ENCODE measurements at places on chromosomes 3 and 15.

DNA sequence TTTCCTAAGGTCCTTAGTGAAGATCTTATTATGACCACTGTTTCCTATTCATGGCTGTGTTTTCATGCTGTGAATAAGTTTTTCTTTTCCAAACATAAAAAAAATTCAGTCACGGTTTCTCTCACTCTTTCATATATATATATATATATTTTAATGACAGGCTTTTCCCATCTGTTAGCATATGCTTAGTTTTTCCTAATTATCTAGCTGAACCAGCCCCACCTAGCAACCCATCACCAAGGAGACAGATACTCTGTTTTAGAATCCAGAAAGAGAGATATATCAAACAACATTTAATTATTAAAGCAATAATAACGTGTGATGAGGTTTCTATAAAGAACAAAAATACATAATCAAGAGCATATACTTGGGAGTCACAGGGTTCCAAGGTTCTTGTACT lies 58.3 kb downstream of the TMCC1 start:
- DNase-seq = no peak

DNA sequence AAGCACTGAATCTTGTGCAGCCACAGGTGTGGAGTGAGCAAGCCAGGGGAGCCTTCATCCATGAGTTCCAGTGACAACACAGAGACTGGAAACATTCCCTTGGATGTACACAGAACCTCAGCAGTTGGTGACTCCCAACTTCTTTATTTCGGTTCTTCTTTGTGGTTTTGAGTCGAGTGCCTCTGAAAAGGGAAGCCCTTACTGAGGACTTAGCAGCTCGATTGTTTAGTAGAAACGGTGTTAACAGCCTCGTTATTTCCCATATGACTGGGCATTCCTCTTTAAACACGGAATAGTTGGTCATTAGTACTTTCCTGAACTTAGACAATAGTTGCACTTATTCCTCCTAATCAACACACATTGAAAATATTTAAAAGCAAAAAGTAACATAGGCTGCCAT lies 7.7 kb downstream of the SLCO3A1 start:
- no peak for DNase-seq

GRCh38 chr3:57961177-57961827 lies 46.9 kb upstream of the FLNB start:
- DNase-seq = no peak

GRCh38 chr3:12758025-12758781 lies 856 bp downstream of the TMEM40 start:
- DNase-seq = peak; percentile 83

DNA sequence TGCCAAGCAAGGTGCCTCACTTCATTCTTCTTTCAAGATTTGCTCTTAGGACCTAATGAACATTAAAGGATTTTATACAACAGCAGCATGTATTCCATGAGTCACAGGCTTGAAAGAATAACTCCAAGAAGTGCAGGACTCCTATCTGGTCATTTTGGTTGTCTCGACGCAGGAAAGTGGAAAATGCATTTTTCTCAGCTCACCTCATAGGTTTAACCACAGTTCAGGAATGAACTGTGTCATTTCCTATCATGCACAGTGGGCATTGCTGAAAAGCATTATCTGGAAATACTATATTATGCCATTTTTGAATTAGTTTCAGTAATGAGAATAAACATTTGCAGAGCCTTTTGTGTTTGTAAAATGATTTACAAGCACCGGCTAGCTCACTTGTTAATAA lies 98.7 kb upstream of the BFSP2 start:
- peak; percentile 95 for DNase-seq

GRCh38 chr15:26721232-26721967 lies 51.5 kb downstream of the GABRB3 start:
- DNase-seq = no peak

DNA sequence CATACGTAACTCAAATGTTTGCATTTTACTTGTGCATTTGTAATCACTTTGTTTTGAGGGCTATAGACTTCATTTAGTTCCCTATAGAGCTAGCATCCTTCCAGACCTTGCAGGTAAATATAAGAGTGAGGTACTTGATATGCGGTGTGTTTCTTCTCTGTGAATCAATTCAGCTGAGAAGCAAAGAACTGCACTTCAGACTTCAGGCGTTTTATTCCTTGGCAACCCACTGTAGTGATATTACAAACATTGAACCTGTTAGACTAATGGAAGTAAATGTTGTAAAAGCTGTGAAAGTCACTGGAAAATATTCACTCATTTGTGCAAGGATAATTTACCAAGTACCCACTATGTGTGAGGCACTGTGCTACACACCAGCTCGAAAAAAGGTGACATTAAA lies 94.1 kb upstream of the CHL1 start:
- no peak for DNase-seq

- DNase-seq = no peak
Observed at GRCh38 chr3:107727102-107727501, 204.3 kb downstream of the BBX start.

DNA sequence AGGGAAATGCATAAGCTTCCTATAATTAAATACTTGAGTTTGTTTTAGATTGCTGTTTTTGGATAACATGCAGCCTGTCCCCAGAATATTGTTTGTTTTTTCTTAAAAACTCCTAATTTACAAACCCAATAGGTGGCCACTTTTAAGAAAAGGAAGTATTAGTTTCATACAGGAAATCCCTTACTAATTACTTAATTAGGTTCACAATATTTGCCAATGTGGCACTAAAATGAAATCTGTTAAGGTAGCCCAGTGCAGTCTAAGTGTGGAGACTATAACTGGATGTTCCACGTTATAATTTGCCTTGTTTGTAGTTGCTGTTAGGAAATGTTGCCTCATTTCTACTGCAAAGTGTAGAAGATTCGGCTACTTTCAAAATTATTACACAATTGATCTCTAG lies 195.8 kb downstream of the BBX start:
- no peak for DNase-seq

DNA sequence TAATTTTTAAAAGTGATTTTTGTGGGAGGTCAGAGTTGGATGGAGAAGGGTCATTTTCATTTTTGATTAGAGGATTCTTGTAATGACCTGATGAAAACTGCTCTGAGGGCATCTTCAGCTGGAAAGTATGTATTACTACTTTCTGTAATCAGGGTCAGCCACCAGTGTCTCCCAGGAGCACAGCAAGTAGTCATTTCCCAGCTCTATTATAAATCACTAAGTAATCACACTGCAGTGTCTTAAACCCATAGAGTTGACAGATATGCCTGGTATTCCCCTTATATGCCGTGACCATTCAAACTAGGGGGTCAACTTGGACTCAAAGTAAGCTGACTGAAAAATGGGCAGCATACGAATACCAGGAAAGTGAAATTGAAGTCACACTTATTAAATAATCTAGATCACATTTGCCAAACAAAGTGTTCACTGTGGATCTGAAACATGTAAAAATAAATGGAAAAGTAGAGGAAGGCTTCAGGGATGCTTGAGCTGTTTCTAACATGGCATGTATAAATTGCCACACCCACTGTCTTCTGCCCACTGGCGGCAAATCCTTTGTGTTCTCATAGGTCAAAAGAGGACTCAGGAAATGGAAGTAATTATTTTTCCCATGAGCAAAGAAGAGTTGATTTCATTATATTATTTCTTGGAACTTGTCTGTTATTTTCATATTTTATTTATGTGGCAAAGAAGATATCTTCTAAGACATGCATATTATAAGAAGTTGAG lies 105.7 kb downstream of the MBNL1 start:
- no peak for DNase-seq

GRCh38 chr3:9448071-9448470 lies 50.7 kb downstream of the SETD5 start:
- DNase-seq = no peak

DNA sequence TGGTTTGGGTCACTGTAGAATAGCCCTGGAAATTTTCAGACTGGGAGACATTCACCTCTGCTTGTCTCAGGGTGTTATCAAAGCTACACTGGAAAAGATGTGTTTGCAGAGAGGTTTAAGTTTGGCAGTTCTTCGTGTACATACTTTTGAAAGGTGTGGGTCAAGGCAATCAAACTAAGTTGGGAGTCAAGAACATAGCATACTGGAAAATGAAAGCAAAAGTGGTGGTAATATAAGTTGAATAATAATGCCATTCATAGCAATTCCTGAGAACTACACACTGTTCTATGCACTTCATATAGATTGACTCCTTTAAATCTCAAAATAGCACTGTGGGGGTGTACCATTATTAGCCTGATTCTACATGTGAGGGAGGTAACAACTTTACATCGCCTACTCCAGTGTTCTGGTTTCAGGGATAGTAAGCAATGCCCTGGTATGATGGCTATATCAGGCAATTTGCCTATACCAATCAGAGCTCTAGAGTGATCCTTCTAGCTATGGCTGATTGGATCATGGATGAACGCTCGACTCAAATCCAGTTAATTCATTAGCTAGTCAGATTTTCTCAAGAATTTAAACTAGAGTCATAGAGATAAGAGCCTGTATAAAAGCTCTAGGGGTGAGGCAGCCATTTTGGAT lies 44.6 kb upstream of the RASGRP1 start:
- no peak for DNase-seq

DNA sequence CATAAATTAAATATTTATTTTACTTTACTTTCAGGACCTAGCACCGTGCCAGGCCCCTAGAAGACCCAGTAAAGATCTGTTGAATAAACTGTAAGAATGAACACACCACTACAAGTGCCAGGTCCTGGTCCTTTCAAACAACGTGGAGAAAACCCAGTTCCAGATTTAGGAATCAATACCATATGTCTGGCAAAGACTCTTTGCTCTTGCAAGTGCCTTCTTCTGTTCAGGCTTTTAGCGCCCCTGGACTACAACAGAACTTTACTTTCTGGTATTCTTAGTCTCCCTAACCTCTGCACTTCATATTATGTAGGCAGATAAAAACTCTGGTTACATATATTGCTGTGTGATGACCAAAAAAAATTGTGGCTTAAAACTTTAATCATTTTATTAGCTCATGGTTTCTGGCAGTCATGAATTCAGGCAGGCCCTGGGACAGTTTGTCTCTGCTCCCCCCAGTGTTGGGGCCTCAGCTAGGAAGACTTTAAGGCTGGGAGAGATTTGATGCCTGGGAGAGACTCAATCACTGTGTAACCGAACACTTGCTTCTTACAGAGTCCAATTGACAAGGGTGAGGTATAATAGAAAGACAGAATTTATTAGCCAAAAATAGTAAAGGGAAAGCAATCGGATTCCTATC lies 2.9 kb upstream of the PSMA4 start:
- DNase-seq = no peak

DNA sequence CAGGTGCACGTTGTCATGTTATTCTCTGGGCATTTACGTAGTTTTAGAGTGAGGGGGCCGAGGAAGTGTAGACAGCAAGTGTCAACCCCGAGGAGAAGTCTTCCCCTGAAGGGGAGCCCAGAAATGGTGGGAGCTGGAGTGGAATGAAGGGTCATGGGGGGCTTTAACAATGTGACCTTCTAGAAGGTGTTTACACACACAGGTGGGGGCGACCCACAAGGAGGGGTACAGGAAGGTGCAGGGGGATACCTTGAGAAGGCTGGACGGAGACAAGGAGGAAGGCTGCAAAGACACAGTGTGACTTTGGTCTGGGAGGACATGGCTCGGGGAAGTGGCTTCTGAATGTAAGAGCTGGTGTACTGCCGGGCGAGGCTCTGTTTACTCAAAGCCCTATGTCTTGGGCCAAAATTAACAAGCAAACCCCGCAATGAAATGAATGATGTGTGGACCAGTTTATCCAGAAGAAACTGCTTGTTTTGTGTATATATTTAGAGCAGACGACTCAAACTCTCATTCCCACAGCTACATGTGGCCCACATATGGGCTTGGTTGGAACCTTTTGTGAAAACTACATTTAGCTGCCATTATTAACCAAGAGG lies 18.7 kb downstream of the TRPM1 start:
- no peak for DNase-seq

DNA sequence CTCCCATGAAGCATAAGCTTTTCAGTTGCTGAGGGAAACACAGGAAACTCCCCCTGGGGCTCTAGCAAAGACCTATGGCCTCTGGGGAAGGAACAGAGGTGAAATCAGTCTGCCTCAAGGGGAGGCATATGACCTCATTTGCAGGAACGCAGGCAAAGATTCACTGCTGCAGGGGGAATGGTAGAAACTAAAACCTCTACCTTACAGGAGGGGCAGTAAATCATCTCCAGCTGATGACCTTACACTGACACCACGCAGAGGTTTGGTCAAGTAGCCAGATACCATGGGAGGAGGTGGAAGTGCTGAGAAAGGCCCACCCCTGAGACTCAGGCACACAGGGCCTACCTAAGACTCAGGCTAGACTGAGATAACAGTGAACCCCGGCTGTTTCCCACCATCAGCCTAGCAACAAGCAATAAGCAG lies 81.1 kb downstream of the RAD18 start:
- no peak for DNase-seq

- DNase-seq = no peak
Observed at GRCh38 chr3:45057557-45057956, 31.5 kb downstream of the CLEC3B start.

DNA sequence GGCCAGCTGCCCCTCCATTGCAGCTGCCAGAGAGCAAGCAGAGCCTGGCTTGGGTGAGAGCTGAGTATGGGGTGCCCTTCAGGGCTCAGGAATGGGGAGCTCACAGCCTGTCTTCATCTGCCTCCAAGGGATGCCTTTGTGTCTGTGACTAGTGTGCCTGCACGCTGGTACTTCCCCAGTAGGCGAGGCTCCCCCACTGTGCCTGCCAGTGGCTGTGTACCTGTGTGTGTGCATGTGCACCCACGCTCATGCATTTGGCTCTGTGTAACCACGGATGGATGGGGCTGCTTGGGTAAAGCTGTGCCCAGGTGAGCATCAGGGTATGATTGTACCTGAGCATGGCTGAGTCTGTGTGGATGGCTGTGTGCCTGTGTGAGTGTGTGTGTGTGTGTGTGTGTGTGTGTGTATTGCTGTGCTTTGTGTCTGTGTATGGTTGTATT lies 2.3 kb upstream of the GRM2 start:
- DNase-seq = no peak

DNA sequence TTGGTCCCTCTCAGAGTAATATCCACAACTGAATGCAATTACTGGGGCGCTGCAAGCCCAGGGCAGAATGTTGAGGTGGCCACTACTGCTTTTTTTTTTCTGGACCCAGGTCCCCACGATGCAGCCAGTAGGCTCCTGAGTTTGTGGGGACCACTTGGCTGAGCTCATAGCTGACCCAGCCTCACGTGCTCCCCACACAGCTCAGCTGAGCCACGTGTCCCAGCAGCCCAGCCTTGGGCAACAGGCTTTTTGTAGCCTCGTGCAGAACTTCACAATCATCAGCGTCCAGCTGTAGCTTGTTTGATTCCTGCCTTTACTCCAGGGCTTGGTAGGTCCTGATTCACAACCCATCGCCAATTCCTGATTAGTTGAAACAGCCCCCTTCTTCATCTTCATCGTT lies 117.3 kb downstream of the ETFA start:
- DNase-seq = no peak
